ENCODE measurements at places on chromosomes 16 and 17.

DNA sequence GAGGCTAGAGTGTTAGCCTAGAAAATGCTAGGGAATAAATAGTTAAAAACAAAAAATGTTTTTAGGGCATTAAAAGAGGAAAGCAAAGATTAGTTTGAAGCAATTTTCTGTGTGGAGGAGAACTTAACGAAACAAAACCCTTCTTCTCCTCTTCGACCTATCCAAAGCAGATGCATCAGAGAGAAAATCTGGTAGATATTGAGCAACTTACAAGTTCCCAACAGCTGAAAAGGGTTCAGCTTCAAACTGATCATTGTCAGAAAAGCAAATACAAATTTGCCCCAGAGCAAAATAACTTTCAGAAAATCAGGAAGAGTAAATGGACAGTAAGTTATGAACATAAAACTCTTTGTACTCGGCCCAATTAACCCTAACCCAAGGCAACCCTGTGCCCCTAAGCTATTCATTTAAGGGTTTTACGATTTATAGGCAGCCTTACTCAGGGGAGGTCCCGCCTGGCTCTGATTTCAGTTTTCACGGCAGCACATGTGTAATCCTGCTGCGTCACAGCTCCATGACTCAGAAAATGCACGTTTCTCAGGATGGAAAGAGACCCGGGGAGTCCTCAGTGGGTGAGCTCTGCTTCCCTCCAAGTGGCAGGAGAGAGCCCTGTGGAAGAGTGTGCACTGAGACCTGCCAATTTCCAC, 405.7 kb upstream of the SALL1 start:
- peak; percentile 50 for DNase-seq

GRCh38 chr17:65022751-65023700, 33.5 kb downstream of the GNA13 start:
- peak; percentile 78 for DNase-seq

DNA sequence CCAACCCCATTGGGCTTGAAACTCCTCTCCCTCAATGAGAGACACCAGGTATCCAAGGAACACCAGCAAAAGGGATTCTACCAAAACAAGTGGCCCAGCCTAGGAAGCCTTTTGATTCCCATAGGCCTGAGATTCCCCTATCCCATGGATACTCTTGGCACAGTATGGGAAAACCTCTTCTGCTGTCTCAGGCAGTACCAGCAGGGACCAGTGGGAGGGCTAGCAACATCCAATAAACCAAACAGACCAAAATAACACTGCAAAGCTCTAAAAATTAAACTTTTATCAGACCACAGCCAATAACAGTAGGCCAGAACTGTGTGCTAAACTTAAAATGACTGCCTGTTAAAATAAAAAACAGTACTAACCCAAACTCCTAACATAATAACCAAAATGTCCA, 153.9 kb upstream of the CES5A start:
- DNase-seq = no peak

DNA sequence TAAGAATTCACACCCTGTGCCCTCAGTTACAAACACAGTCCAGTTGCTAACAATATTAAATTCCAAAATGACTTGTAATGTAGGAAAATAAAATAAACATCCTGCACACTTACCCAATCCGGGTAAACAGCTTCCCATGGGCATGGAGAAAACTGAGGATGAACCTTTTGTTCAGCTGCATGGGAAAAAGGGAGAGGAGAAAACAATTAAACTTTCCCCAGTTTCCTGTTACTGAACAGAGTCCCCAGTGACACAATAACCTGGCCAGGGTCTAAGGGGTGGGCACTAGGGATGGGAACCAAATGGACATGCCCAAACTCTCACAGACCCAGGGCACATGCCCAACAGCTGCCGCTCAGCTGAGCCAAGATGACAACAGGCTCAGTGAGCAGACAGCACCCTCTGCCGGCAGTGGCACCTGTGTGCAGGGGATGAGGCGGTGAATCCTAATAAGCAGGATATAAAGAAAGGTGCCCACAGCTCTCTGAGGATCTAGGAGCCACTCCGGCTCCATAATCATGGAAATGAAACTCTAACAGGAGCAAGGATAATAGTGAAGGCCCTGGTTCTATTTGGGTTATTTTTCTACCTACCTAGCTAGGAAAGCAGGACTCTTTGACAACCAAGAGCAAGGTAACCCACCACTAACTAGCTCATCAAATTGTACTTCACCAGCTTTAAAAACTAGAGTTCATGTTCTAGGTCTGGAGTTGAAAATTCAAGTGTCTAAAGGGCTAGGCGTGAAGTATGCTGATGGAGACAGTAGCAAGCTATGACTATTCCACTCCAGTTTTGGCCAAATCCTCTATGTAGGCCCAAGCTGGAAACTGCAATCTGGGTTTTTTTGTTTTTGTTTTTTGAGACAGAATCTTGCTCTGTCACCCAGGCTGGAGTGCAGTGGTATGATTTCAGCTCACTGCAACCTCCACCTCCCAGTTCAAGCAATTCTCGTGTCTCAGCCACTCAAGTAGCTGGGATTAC, 58.8 kb downstream of the SMG6 start:
- DNase-seq = peak; percentile 72

DNA sequence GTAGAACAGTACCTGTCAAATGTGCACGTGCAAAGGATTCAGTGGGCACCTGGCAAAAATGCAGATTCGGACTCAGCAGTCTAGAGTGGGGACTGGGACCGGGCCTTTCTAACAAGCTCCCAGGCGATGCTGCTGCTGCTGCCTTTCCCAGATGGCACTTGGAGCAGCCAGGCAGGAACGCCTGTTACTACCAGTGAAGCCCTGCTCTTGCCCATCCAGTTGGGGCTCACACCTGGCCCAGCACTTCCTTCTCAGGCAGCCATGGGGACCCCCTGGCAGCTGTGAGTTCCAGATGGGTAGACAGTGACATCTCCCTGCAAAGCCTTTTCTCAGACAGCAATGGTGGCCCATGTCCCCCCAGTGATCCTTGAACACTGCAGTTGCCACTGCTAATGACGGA, 30.4 kb downstream of the KDM8 start:
- no peak for DNase-seq

DNA sequence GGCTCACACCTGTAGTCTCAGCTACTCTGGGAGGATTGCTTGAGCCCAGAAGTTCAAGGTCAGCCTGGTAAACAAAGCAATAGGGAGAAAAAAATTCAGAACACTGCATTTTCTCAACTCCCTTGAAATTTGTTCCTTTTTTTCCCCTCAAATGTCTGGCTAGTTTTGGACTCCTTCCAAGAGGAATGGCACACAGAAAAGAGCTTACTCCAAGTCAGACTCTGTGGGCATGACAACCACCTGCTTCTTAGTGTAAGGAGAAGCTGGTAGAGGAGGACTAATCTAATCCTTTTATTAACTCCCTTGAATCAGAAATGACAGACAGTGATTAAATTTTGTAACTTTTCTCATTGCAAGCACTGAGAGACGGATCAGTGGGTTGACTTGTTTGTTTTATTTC, 27.9 kb upstream of the HYDIN start:
- DNase-seq = no peak

- no peak for DNase-seq
These were observed 101.4 kb downstream of the RMI2 start for GRCh38 chr16:11446566-11447119.

All from NCI-H460 (cell line).